ENCODE measurements at places on chromosomes 16 and 17. TPM values are rescaled to one million over a fixed set of nuclear protein-coding genes. Genes with fewer than 3 reads are reported as not detected.

The DBNDD1 gene
- total RNA-seq, result 22.5 TPM

The DPEP2 gene
- total RNA-seq, result not detected

The PRR14 gene
- 16.3 TPM for total RNA-seq

The COA3 gene
- total RNA-seq, result 65.7 TPM

The ZSCAN10 gene
- not detected for total RNA-seq

All from parietal lobe (tissue), 2 donors.